ENCODE measurements at places on chromosomes 1 and 21. TPM values are rescaled to one million over a fixed set of nuclear protein-coding genes. Genes with fewer than 3 reads are reported as not detected.
A peak's percentile ranks its signal among the peaks of the same experiment; 100 is the strongest.

Gene CNN3
- total RNA-seq = 1.6 TPM

Gene ATF3
- total RNA-seq = 21.6 TPM

Gene CCDC185
- not detected for total RNA-seq

Gene NTMT2
- total RNA-seq = not detected

DNA sequence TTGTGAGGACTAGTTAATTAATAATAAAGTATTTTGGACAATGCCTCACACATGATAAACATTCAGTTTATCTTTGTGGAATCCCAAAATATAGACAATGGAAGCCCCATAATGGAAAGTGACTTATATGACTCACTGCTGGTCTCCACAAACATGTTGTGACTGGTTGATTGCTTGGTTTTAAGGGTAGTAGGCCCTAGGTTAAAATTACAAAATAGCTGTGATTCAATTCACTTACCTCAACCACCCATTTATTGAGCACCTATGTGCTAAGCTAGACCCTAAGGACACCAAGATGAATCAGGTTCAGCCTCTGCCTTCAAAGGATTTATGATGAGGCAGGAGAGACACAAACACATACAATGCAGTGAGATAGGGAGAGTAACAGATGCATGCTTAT lies 42.4 kb downstream of the KANK4 start:
- H3K4me1 ChIP-seq = peaks cover 8% of the 10 kb centered on the region
- no peak for DNase-seq
- no peak overlapping the region for H3K4me3 ChIP-seq
- no peak overlapping the region for H3K27ac ChIP-seq

- DNase-seq = no peak
- H3K36me3 ChIP-seq = no peaks in the 10 kb centered on the region
- H3K4me3 ChIP-seq = no peak overlapping the region
- H3K4me1 ChIP-seq = peaks cover 6% of the 10 kb centered on the region
Measured at GRCh38 chr1:10799726-10800125, 3.3 kb upstream of the CASZ1 start.

GRCh38 chr1:109846162-109846561 lies 64.5 kb upstream of the CSF1 start:
- peaks cover 7% of the 10 kb centered on the region for H3K27me3 ChIP-seq
- H3K4me1 ChIP-seq = no peaks in the 10 kb centered on the region
- H3K4me3 ChIP-seq = no peak overlapping the region
- no peak overlapping the region for H3K27ac ChIP-seq
- DNase-seq = no peak
- peaks cover 2% of the 10 kb centered on the region for H3K36me3 ChIP-seq

GRCh38 chr1:63886340-63886739 lies 112.5 kb downstream of the ROR1 start:
- no peak overlapping the region for H3K4me3 ChIP-seq
- H3K4me1 ChIP-seq = no peaks in the 10 kb centered on the region
- peaks cover 1% of the 10 kb centered on the region for H3K27me3 ChIP-seq
- no peak for DNase-seq

- DNase-seq = no peak
- no peak overlapping the region for H3K27ac ChIP-seq
- peak overlapping the region; percentile 44 for H3K4me3 ChIP-seq
- H3K36me3 ChIP-seq = peaks cover 34% of the 10 kb centered on the region
- H3K27me3 ChIP-seq = no peaks in the 10 kb centered on the region
Measured at GRCh38 chr1:100893718-100894117, 924 bp downstream of the EXTL2 start.

GRCh38 chr1:217907504-217907903 lies 276.4 kb downstream of the SPATA17 start:
- no peaks in the 10 kb centered on the region for H3K27me3 ChIP-seq
- H3K27ac ChIP-seq = no peak overlapping the region
- DNase-seq = no peak
- no peak overlapping the region for H3K4me3 ChIP-seq

DNA sequence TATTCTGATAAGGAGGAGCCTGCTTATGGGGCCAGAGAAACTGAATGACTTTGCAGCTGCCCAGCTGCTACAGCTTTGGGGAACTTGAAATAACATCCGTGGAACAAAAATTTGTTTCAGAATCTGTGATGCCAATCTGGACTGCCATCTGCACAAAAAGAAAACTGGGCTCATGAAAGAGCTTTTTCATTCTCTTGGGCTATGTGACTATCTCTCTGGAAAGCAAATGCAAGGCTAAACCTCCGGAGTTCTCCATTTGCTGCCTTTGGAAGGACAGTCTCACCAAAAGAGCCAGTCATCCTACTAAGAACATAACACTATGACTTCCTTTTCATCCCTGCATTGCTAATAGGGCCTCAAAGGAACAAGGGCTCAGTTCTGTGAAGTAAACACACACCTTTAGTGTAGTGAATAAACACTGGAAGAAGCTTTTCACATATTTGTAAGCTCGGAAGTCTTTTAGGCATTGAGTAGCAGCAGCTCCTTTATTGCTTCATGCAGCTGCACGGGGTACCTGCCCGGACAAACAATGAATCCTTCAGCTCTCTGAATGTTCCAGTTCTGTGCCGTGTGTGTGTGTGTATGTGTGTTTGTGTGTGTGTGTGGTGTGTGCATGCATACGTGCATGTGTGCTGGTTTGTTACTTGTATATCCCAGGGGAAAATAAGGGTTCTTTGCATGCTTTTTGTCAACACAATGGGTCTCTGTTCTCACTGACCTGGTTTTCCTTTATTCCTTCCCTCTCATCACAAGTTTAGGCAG lies 255.5 kb upstream of the SGIP1 start:
- peaks cover 10% of the 10 kb centered on the region for H3K36me3 ChIP-seq
- H3K4me3 ChIP-seq = no peak overlapping the region
- no peak for DNase-seq
- peaks cover 2% of the 10 kb centered on the region for H3K27me3 ChIP-seq
- peak overlapping the region; percentile 50 for H3K27ac ChIP-seq
- H3K4me1 ChIP-seq = peaks cover 88% of the 10 kb centered on the region

- H3K27me3 ChIP-seq = no peaks in the 10 kb centered on the region
- H3K4me1 ChIP-seq = no peaks in the 10 kb centered on the region
- H3K4me3 ChIP-seq = no peak overlapping the region
- H3K36me3 ChIP-seq = peaks cover 21% of the 10 kb centered on the region
- no peak overlapping the region for H3K27ac ChIP-seq
Measured at GRCh38 chr1:32100807-32101708, 6.8 kb upstream of the KPNA6 start.

- H3K4me1 ChIP-seq = peaks cover 3% of the 10 kb centered on the region
- H3K36me3 ChIP-seq = peaks cover 23% of the 10 kb centered on the region
- H3K4me3 ChIP-seq = no peak overlapping the region
- H3K27ac ChIP-seq = no peak overlapping the region
- no peak for DNase-seq
- no peaks in the 10 kb centered on the region for H3K27me3 ChIP-seq
Measured at GRCh38 chr1:19262047-19262446, 10.4 kb downstream of the MRTO4 start.

GRCh38 chr1:19846338-19846737 lies 31.3 kb upstream of the RNF186 start:
- no peaks in the 10 kb centered on the region for H3K4me1 ChIP-seq
- no peak overlapping the region for H3K4me3 ChIP-seq
- no peaks in the 10 kb centered on the region for H3K36me3 ChIP-seq
- no peak overlapping the region for H3K27ac ChIP-seq
- DNase-seq = no peak
- peaks cover 28% of the 10 kb centered on the region for H3K27me3 ChIP-seq

DNA sequence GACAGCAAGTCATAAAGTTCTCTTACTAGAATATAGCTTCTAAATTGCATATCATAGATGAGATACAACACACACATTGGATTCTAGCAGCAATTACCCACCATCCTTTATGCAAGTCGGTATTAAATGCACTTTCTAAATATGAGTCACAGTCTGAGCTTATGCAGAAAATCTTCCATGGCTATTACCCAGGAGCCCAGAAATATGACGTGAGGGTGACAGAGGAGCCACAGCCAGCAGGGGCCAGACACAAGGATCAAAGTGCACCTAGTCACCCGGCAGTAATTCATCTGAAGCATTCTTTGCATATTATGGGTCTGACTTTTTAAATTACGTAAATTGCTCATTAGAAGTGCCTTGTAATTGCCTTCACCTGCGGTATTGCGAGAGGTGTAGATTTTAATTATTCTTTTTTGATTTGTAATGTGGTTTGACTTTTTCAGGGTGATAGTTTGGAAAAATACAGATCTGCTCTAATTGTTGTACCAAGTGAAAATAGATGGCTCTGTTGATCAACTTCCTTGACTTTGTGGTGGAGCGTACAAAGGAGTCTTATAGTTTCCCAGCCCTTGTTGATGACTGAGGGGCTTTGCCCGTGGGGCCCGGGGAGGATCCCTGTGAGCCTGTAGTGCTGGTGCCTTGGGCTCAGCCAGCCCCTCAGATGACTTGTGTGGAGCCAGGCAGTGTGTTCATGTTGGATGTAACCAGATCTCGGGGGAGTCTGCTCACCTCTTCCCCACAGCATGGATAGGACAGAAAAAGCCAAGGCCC lies 470.0 kb upstream of the VAMP3 start:
- no peak overlapping the region for H3K4me3 ChIP-seq
- no peak overlapping the region for H3K27ac ChIP-seq
- DNase-seq = no peak
- no peaks in the 10 kb centered on the region for H3K36me3 ChIP-seq

DNA sequence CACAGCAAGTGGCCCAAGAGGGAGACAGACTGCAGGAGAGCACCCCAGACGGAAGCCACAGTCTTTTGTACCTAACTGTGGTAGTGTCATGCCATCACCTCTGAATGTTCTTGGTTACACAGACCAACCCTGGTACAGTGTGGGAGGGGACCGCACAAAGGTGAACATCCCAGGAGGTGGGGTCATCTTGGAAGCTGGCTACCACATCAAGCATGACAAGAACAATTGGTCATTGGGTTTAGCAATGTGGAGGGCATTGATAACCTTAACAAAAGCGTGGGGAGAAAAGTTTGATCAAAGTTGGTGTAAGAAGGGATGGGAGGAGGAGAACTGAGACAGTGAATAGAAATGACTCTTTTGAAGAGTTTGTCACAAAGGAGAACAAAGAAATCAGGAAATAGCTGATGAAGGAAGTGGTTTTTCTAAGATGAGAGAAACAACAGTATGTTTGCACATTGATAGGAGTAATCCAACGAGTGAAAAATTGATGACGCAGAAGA lies 87.1 kb upstream of the CACNA1E start:
- no peak overlapping the region for H3K4me3 ChIP-seq
- H3K4me1 ChIP-seq = peaks cover 42% of the 10 kb centered on the region
- H3K36me3 ChIP-seq = no peaks in the 10 kb centered on the region
- H3K27me3 ChIP-seq = no peaks in the 10 kb centered on the region
- DNase-seq = peak; percentile 54

DNA sequence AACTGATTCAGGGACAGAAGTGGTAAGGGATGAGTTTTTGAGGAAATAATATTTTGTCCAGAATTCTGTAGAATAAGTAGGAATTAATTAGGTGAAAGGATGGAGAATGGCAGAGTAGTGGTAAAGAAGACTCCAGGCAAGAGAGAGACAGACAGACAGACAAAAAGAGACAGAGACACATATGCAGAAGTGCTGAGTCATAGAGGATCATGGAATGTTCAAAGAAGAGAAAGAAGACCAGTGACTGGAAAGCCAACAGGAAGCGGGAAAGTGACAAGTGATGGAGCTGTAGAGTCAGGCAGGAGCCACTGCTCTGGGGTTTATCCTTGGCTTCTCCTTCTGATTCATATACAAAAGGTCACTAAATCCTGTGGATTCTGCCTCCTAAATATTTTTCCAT lies 85.9 kb downstream of the UROD start:
- no peaks in the 10 kb centered on the region for H3K4me1 ChIP-seq
- no peak for DNase-seq
- H3K27me3 ChIP-seq = peaks cover 7% of the 10 kb centered on the region
- H3K27ac ChIP-seq = no peak overlapping the region

DNA sequence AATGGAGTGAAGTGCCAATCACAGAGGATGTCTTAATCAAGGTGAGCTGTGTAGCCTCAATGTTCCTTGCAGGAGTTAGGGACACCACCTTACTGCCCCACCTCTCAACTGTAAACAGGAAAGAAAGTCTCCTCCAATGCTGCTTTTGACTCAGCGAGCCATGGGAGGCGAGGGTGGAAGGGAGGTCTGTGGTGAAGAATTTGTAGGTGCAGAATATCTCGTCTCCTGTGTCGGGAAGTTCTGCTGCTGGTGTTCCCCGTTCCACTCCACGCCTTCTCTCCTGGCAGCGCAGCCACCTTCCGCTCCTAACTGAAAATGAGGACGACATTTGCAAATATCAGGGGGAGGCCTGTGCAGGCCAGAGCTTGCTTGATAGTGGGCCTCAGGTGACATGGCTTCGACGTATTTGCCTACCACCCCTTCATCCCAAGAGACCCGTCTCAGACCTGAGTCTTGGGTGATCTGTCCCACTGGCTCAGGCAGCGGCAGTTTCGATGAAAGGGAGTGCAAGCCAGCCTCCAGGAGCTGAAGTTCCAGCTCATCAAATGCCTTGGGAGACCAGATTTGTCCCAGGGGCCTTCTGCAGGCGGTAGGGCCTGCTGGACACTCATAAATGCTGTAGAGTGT lies 368.3 kb upstream of the C1orf174 start:
- no peak for DNase-seq
- H3K4me1 ChIP-seq = peaks cover 8% of the 10 kb centered on the region
- H3K27ac ChIP-seq = no peak overlapping the region
- no peaks in the 10 kb centered on the region for H3K27me3 ChIP-seq
- H3K36me3 ChIP-seq = no peaks in the 10 kb centered on the region

DNA sequence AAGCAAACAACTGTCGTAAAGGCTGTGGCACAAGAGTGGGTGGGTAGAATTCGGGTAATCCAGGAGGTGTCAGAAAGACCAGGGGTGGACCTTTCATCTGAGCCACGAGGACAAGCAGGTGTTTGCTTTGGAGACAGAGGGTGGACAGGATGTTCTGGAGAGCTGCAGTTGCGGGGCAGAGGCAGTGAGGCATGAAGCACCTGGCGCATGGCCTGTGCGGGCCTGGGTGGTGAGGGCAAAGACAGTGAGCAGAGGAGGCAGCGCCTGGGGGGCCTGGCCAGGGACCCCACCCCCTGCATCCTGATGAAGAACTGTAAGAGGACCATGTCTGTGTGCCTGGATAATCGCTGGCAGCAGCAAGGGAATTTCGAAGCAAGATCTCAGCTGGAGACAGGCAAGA lies 24.9 kb downstream of the KIF26B start:
- H3K27me3 ChIP-seq = no peaks in the 10 kb centered on the region
- no peaks in the 10 kb centered on the region for H3K36me3 ChIP-seq
- H3K4me3 ChIP-seq = no peak overlapping the region
- DNase-seq = no peak
- H3K27ac ChIP-seq = no peak overlapping the region

- H3K36me3 ChIP-seq = no peaks in the 10 kb centered on the region
- peak overlapping the region; percentile 36 for H3K27ac ChIP-seq
- peaks cover 24% of the 10 kb centered on the region for H3K27me3 ChIP-seq
- peaks cover 20% of the 10 kb centered on the region for H3K4me1 ChIP-seq
Measured at GRCh38 chr1:228735871-228736586, 750 bp downstream of the RHOU start.

DNA sequence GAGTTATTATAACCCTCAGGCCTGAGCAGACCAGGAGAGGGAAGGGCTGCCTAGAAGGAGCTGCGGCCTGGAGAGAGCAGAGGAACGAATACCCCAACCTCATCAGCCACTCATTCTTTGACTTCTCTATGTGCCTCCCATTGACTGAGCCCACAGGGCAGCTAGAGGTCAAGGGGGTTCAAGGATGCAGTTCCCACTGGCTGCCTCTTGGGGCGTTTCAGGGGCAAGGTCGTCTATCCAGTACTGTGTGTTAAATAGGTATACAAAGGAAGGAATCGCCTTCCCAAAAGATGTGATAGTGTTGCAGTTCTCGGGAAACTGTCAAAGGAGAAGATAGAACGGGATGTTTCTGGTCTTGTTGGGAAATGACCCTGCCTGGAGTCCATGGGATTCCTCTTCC lies 250.6 kb downstream of the PRDM2 start:
- H3K27me3 ChIP-seq = no peaks in the 10 kb centered on the region
- no peak overlapping the region for H3K27ac ChIP-seq
- DNase-seq = no peak
